ENCODE measurements at places on chromosomes 7 and 10.

- DNase-seq: no peak
Observed at GRCh38 chr7:17456541-17456940, 158.1 kb downstream of the AHR start.

- DNase-seq: no peak
Observed at GRCh38 chr10:88299787-88300186, 283.3 kb downstream of the RNLS start.

GRCh38 chr10:34966451-34966850, 123.7 kb downstream of the CUL2 start:
- no peak for DNase-seq

DNA sequence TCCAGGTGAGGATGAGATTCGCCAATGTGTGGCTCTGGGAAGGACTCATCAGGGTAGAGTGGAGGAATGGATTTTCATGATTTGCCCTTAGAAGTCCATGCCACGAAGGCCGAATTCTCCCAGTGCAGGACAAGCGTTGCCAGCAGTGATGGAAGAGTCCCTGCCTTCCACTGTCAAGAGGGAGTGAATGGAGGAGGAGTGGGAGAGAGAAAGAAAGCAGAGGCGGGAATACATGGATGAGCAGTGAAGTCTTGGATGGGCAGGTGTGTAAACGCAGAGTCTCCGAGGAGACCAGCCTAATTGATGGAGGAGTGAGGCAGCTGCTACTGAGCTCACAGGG, 419.2 kb downstream of the GLRX3 start:
- no peak for DNase-seq

- DNase-seq: no peak
Observed at GRCh38 chr10:90484518-90484917, 373.3 kb downstream of the HTR7 start.

- DNase-seq: no peak
Observed at GRCh38 chr7:90877201-90877600, 281.1 kb downstream of the CDK14 start.

GRCh38 chr7:81487516-81487915, 282.3 kb downstream of the HGF start:
- no peak for DNase-seq

- peak; percentile 72 for DNase-seq
Observed at GRCh38 chr10:97210543-97210960, 24.8 kb upstream of the SLIT1 start.

- no peak for DNase-seq
Observed at GRCh38 chr10:71379118-71379766, 17.5 kb upstream of the CDH23 start.

DNA sequence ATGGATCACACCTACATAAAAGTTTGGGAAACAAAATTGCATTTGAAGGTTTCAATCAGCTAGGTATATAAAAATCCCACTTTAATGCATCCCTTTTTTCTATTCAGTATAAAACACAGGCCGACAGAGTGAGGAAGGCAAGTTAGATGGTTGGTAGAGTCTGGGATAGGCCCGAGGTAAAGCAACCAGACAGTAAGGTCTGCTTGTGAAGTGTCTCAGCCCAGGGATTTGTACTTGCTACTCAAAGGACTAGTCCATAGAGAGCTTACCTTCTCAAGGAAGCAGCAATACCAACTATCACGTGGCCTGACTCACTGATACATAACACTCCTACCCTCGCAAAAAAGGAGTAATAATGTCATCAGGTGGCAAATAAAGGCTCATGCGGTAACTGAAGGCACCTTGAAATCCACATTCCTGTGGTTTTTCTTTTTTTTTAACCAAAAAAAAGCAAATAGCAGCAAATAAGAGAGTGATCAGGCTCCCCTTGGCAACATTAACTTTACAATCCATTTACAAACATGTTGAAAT, 56.2 kb upstream of the ATP6V0A4 start:
- no peak for DNase-seq

- DNase-seq: peak; percentile 1
Observed at GRCh38 chr10:46309511-46310142, 22.8 kb downstream of the ANTXRL start.

GRCh38 chr7:101848208-101848951, 31.0 kb downstream of the CUX1 start:
- DNase-seq: no peak

GRCh38 chr7:150829426-150829825, 22.9 kb upstream of the AOC1 start:
- no peak for DNase-seq

DNA sequence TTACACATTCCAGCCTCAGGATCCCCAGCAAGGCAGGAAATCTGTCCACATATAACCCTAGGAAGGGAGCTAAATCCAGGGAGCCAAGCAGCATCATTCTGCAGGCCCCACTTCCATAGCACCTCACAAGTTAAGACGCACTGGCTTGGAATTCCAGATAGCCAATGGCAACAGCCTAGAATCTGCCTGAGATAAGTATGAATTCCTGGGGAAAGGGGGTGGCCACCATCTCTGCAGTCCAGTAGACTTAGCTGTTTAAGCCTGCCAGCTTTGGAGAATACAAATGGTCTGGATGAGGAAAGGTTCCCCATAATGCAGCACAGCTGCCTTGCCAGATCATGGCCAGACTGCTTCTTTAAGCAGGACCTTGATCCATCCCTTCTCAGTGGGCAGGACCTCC, 179.4 kb upstream of the PRSS1 start:
- no peak for DNase-seq

DNA sequence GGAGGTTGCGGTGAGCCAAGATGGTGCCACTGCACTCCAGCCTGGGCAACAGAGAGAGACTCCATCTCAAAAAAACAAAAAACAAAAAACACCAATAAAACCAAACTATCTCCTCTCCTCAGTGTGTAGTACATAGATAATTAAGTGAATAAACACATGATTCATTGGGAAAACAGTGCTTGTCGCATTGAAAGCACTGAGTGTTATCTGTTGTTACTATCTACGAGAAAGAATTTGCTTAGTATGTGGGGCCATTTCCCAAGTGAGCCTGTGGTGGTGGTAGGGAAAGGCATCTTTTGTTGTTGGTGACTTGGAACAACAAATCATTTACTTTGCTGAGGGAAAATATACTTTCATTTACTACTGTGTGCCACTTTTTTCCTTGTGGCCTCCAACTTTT, 42.6 kb downstream of the RSBN1L start:
- DNase-seq: no peak

GRCh38 chr7:135833642-135834041, 85.0 kb upstream of the FAM180A start:
- no peak for DNase-seq

DNA sequence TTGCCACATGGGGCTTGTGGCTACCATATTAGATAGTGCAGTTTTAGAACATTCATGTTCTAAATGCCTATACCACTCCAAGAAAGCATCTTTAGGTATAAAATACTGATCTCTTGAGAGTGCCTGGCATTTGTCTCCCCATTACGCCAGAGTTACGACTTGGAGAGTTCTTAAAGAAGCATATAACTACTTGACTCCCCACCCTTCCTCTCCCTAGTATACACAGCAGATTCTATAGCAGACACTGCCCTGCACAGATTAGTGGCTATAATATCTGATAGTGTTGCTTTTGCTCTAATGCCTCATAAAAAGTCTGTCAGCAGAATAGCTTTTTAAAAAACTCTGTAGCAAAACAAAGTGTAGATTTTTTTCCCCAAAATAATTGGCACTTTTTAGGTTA, 90.8 kb downstream of the ZMYND11 start:
- no peak for DNase-seq

DNA sequence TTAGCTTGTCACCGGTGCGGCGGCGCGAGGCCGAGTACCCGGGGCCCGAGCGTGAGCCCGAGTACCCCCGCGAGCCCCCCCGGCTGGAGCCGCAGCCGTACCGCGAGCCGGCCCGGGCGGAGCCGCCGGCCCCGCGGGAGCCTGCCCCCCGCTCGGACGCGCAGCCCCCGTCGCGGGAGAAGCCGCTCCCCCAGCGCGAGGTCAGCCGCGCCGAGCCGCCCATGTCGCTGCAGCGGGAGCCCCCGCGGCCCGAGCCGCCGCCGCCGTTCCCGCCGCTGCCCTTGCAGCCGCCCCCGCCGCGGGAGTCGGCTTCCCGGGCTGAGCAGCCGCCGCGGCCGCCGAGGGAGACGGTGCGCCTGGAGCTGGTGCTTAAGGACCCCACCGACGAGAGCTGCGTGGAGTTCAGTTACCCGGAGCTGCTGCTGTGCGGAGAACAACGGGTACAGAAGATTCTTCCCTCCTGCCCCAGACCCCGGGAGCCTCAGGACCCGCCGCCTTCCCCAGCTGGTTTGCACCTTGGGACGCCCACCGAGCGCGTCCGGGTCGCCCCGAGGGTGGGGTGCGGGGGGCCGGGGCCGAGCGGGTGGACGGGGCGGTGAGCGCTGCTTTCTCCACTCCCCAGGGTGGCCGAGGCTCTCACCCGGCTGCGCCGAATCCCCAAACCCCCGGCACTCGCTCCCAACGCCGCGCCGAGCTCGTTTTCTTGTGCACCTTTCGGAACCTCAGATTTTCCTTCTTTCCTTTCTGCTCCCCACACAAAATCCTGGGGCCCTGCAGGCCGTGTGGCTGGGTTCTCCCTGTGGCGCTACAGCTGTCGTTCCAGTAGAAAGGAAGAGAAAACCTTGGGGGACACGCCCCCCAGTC, 708 bp downstream of the UBN2 start:
- DNase-seq: peak; percentile 20

DNA sequence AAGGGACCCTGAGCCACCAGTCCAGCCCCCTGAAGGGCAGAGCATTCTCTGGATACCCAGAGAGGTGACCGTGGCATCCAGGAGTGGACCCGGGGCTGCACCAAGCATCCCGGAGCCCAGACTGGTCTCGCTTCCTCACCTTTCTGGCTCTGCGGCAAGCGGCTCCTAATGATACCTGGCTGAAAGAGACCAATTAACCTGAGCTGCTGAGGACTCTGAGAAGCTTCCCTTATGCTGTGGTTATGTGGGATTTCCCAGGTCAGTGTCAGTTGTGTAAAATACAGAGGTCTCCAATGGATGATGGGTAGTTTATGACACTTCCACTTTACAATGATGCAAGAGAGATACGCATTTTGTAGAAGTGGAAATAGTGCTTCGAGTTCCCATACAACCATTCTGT, 51.5 kb downstream of the PFKFB3 start:
- DNase-seq: no peak

DNA sequence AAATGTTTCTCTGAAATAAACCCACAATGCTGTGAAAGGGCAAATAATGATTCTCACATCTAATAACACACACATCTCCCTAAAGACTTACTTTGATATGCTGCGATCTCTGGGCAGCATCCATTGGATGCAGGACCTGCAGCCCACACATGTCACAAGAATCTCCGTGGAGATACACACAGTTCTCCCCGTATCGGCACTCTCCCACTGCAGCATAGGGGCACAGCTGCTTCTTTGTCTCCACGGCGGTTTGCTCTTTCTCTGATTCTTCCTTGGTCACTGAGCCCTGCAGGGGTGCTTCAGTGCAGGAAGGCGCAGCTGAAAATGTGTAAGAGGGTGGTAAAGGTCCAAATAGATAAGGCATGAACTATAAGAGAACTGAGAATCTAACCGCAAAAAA, 20.4 kb downstream of the MKRN1 start:
- no peak for DNase-seq

DNA sequence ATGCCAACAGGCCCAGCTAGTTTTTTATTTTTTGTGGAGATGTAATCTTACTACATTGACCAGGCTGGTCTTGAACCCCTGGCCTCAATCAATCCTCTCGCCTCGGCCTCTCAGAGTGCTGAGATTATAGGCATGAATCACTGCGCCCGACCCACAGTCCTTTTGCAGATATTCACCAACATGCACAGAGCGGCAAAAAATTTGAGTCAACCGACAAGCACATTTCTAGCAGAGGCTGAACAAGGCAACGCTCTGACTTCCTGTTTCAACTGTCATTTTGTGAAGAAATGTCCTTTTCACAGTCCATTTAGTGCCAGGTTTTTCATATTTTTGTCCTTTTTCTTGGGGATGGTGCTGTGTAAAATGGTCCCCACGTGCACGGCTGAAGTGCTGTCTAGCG, 71.1 kb upstream of the KAT6B start:
- DNase-seq: no peak

- no peak for DNase-seq
Observed at GRCh38 chr10:26269754-26270153, 53.2 kb downstream of the GAD2 start.

DNA sequence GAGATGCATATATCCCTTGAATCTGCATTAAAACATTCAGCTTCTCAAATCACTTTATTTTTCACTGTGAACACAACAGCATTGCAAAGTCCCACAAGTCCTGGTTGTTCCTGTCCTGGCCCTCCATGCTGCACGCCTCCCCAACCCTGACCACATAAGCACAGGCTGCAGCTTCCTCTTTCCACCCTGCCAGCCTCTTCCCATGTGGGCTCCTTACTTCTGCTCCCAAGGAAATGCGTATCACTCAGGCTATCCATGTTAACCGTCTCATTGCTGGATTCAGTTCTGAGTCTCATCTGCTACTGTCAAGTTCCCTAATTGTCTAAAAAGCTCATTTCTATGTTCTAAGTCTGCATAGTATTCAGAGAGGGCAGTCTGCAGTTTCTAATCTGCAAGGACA, 89.7 kb upstream of the ZPBP start:
- no peak for DNase-seq

- no peak for DNase-seq
Observed at GRCh38 chr7:1397491-1398327, 61.6 kb downstream of the MICALL2 start.

- DNase-seq: no peak
Observed at GRCh38 chr10:22681301-22681700, 33.1 kb downstream of the PIP4K2A start.

DNA sequence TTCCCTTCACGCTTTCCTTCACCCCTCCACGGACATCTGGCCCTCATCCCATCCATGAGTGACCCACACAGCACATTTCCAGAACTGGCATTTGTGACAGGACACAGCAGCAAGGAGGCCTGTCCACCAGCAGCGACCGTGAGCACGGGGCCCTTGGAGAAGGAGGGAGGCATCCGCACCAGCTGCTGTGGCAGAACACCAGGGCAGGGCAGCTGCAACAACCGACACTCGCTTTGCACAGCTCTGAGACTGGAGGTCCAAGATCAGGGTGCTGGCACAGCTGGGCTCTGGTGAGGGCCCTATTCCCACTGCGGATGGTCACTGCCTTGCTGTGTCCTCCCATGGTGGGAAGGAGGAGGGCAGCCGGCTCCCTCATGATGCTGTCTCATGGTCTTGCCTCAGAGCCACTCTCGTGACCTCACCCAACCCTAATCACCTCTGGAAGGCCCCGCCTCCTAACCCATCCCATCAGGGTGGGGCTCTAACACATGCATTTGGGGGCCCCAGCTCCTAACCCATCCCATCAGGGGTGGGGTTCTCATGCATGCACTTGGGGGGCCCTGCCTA, 36.7 kb downstream of the PTPRN2 start:
- DNase-seq: no peak

DNA sequence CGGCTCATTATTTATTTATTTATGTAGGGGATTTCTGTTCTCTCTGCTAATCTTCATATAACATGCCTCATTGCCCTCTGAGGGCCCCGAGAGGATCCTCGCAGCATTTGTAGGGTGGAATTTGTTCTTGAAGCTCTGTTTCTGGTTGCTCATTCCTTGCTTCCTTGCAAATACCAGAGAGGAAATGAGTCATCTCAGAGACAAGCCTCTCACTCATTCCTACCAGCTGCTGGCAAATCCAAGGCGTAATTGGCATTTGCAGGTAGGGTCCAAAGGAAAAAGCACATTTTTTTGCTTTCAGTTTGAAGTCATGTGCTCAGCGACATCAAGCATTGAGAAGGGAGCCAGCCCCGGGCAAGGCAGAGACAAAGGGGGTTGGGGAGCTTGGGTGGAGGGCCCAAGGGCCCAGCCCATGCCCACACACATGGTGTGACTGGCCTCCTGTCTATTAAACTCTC, 501.6 kb downstream of the GALNT17 start:
- no peak for DNase-seq

GRCh38 chr10:77034240-77034639, 603.4 kb downstream of the KCNMA1 start:
- no peak for DNase-seq

GRCh38 chr7:68205826-68206225, 1209.2 kb downstream of the TYW1 start:
- DNase-seq: no peak

Measured in activated naive CD4-positive, alpha-beta T cell treated with Interleukin-2 at 50 U/mL for 16 hours (primary cell).